ENCODE measurements at places on chromosomes 5 and 9.
A peak's percentile ranks its signal among the peaks of the same experiment; 100 is the strongest.

DNA sequence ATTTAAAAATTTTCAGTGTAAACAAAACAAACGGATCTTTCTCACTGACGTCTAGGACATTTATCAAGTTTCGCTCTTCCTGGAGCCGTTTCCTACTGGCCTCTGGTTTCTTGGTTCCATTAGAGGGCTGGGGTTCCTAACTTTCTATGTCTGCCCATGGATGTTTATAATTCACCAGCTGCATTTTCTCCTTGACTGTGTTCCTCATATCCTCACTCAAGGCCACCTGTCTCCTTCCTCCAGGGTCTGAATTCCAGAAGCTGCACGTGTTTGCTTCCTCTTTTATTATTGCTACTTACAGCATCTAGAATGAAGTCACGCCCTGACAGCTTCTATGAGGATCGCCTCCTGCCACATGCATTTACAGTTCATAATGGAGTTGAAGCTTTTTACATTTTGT, 74.1 kb upstream of the BASP1 start:
- no peak for DNase-seq

DNA sequence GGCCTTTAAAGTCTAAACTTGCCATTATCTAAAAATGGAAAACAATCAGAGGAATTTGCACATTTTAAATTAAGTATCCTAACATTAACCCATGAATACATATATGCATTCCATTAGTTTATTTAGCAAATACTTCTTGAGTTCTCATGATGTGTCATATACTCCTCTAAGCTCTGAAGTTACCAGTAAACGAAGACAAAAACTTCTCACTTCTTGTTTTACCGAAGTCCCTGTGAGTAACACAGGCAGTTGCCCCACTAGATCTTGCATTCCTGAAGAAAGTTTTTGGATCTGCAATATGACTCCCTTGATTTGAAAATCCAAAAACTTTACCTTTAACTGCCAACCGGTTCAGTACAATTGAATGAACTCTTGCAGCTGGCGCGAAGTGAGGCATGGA, 439.0 kb upstream of the MPDZ start:
- DNase-seq: no peak

- no peak for DNase-seq
Measured at GRCh38 chr9:116605060-116605459, 82.0 kb upstream of the TRIM32 start.

DNA sequence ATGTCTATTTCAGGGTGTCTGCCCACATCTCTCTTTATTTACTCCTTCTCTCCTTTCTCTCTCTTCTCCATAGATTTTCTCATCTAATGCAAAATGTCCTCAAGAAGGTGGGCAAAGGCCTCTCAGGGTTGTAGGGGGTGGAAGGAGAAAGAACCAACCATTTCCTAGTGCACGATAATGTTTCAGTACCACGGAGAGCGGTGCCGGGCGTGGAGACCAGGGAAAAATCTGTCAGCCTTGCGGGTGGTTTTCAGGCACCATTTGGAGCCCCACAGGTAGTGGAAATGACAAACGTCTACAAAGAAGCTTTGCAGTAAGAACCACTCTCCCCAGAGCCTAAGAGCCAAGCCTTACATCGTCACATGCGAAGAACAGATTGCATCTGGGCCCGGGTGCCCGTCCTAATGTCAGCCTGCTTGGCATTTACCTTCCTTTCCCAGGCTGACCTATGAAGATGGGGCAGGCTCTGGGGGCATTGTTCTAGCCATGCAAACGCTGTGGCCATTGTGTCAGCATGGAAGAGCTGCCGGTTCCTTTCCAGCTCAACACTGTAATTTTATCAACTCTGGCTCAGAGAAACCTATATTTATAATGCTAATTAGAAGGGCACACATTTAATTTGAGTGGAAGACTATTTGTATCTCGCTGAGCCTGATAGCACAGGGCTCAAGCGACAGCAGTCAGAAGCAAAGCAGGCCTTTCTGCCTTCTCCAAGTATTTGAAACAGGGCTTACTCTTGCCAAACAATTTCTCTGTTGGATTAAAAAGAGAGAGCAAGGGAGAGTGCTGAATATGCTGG, 430.1 kb upstream of the WWC1 start:
- DNase-seq: peak; percentile 69

DNA sequence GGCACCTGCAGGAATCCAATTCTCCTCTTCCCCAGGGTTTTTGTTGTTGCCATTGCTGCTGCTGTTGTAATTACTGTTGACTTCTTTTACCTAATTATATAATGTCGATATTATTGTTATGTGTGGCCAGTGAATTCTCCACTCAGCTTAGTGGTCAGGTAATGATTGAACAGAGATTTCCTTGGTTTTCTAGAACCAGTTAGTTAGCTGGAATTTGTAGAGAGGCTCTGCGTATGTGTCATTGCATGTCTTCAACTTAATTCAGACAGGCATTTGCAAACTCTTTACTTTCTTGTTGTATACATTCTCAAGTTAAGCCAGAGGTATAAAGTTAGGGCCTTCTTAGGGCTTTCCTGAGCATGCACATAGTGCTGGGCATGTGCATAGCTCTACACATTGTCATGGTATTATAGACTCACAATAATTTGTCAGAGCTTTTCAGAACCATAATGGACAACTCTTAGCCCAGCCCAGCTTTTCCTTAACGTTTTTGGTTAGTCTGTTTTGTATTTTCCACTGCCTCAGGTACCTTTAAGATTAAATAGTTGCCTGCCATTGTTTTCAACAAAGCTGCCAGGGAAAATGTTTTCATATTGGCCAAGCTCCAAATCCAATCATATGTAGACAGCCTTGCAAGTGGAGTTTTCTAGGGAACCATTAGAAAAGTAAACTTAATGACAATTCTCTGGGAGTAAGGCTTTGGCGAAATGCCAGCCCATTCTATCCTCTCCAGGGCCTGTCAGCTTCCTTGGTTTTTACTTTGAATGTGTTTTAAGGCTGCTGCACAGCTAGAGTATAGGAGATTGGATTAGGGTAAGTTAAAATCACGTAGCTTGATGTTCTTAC, 68.1 kb downstream of the UBE2R2 start:
- DNase-seq: peak; percentile 50

GRCh38 chr5:115815006-115815692, 1.3 kb downstream of the CDO1 start:
- DNase-seq: no peak

DNA sequence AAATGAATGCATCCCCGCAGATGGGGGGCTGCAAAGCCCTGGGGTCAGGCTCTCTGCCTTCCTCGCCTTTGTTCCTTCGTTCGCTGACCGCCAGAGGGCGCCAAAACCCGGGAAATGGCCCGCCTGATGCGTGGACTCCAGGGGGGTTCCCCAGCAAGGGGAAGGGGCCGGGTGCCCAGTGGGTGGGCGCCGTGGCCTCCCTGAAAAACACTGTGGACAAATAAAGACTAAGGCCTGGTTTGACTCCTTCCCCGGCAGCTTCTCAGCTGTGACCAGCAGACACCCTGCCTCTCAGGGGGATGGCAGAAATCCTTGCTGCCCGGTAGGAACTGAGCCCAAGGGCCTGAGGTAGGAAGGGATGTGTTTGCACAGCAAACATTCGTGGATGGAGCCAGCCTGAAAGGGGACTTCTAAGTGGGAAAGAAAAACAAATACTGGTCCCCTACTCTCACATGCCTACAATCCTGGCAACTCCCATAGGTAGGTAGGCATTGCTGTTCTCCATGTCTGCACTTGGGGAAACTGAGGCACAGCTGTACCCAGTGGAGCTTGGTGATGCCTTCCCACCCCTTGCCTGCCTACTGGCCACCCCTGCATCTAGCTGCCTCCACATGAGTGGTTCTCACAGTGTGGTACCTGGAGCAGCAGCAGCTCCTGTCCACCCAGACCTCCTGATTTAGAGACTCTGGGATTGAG, 57.7 kb downstream of the DUSP1 start:
- peak; percentile 52 for DNase-seq

GRCh38 chr5:151270599-151270998, 17.6 kb downstream of the GM2A start:
- DNase-seq: no peak

- no peak for DNase-seq
Measured at GRCh38 chr9:109641372-109641659, 138.7 kb upstream of the PALM2AKAP2 start.

GRCh38 chr9:96453625-96454024, 3.7 kb downstream of the HABP4 start:
- DNase-seq: peak; percentile 71

DNA sequence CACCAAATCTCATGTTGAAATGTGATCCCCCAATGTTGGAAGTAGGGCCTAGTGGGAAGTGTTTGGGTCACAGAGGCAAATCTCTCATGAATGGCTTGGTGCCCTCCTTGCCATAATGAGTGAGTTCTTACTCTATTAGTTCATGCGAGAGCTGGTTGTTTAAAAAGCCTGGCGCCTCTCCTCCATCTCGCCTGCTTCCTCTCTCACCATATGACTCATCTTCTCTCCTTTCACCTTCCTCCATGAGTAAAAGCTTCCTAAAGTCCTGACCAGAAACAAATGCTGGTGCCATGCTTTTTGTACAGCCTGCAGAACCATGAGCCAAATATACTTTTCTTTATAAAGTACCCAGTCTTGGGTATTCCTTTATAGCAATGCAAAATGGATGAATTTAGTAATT, 20.9 kb upstream of the ARHGAP26 start:
- DNase-seq: no peak

- DNase-seq: no peak
Measured at GRCh38 chr9:110738982-110739381, 70.4 kb downstream of the MUSK start.

DNA sequence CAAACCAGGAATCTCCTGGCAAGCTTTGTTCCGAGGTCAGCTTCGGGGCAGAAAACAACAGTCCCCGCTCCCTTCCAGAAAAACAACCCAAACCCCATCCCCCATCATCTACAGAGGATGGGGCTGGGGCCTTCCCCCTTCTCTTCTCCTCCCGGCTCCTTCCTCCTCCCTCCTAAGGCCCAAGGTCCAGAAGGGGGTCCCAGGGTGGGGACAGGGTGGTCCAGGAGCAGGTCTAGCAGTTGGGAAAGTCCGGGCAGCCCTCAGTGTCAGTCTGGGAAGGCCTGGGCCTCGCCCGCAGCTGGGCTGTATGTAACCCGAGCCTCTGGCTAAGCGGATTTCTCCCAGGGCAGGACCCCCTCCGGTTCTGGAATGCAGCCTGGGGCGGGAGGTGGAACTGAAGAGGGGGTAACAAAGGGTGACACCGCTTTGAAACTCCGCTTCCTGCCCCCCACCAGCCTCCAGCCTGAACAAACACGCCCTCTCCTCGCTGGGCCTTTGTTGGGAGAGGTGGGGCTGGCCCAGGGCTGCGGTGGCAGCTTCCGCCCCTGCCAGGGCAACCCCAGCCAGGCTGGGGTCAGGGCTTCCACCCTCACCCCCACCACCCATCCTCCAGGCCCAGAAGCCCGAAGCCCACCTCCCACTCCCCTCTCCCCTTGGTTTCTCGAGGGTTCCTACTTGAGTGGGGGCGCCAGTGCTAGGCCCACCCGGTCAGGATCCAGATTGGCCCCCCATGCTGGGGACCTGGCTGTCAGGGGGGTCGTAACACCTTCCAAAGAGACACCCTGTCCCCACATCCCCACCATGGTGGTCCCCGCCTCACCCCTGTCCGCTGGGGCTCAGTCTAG, 63.5 kb downstream of the C9orf50 start:
- peak; percentile 52 for DNase-seq

DNA sequence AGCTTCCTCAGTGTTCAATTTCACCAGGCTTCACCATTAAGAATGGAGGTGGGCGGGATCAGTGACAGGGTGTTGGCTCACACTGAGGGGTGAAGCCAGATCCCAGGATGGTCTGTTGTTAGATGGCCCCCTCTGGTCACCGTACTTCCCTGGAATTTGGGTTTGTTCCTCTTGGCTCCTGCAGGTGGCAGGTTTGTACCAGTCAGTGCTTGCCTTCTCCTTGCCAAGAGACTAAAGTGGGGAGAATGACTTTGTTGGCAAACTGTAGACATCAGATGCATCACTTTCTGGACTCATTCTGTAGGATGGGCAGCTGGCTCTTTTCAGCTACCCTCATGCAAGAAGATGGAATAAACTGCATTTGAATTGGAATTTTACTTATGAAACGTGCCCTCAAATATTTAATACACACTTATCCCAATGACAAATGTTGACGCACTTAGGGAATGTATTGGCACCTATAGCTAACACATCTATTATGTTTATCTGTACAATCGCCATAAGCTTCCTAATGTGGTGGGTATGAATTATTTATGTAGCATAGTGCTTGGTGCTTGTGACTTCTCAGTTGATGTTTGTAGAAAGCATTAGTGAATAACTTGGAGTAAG, 31.4 kb upstream of the ANKRD55 start:
- DNase-seq: peak; percentile 43

DNA sequence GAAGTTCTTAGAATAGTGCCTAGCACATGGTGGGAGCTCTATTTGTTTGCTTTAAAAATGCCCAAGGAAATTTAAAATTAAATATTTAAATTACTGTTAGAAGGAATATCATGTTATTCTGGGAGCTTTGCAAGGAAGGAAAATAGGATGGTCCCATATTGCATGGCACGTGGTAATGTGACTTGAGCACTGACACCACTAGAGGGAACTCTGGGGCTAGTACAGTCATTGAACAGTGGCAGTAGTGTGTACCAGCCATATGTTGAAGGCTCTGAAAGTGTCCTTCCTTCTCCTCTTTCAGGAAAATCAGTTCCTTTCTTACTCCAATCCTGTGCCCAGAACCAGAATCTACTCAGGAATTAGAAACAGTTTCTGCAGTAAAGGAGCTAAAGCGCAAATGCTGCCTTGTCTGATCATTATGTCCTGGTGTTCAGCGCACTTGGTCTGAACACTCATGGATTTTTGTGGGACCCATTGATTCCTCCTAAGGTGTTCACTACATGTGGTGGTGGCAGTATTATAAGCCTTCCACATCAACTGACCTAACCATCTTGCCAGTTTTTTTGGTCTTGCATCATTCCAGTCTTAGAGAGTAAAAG, 54.1 kb downstream of the GDA start:
- DNase-seq: peak; percentile 20

GRCh38 chr5:76145945-76146344, 62.8 kb downstream of the SV2C start:
- DNase-seq: peak; percentile 8

- DNase-seq: no peak
Measured at GRCh38 chr9:121242219-121242958, 25.6 kb upstream of the GSN start.

DNA sequence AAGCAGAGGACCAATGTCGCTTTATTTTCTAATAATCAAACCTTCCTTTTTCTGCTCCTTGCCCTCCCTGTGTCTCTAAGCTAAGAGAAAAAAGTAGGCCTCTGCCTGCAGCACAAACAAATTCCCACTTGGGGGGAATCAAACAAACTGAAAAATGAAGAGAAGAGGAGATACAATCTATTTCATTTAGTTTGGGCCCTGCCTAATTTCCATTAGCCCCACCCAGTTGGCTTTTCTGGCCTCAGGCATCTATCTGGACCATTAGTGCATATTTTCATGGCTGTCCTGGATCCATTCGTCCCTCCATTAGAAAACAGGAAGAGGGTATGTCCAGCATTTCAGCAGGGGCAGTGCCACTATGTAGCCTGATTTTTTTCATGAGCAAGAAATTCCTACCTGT, 72.9 kb downstream of the EBF1 start:
- no peak for DNase-seq
